Neural crest cell (in vitro differentiated cells): ENCODE measurements at places on chromosomes 12 and 14. TPM values are rescaled to one million over a fixed set of nuclear protein-coding genes. Genes with fewer than 3 reads are reported as not detected.
A peak's percentile ranks its signal among the peaks of the same experiment; 100 is the strongest.

GRCh38 chr12:44025499-44025898, 189.6 kb downstream of the TMEM117 start:
- no peaks in the 10 kb centered on the region for H3K4me1 ChIP-seq
- H3K4me3 ChIP-seq, result no peak overlapping the region
- H3K27me3 ChIP-seq, result no peaks in the 10 kb centered on the region
- DNase-seq, result no peak

DNA sequence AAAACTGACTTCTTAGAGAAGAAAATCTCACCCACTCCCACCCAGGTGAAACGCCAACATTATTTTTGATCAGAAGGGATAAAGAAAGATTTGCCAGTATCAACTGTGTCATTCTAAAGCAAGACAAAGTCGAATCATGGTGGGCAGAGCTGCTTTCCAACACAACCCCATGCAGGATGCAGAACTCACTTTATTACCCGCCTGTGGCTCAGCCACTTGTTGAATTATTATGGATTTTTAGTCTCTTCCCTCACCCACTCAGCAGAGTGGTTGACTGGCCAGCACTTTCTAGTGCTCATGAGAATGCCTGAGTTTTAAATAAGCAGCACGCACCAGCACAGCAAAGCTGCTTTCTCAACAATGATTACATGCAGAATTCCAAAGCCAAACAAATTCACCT, 32.1 kb downstream of the CRACR2A start:
- H3K4me1 ChIP-seq, result peaks cover 16% of the 10 kb centered on the region
- no peak overlapping the region for H3K27ac ChIP-seq
- peaks cover 14% of the 10 kb centered on the region for H3K27me3 ChIP-seq
- DNase-seq, result no peak

DNA sequence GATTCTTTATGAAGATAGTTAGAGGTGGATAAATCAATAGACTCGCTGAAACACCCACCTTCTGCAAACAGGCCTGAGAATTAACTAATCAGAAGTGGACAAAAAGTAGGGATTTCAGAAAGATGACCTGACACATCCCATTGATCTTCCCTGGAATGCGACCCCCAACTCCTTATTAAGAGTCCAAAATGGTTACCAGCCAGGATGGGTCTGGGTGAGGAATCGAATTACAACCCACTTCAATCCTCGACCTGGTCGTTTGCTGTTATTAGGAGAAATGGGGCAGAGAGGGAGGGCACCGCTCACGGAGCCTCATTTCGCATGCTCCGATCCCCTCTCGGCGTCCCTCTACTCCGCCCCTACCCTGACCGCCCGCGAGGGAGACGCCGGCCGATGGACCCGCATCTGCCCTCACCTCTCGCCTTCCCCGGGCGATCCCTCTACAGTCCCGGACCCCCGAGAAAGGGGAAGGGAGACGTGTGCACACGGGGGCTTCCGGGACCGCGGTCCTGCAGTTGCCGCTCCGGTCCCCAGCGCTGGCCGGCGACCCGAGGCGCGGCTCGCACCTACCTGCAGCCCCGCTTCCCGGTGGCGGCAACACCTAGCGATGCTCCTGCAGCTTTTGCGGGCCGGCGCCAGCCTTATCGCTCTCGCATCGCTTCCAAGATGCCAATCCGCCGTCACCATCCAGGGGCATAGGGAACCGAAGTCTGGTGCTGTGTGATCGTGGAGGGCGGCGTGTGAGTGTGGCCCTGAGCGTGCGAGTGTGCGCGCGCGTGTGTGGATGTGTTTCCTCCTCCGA, 69.3 kb upstream of the USP15 start:
- DNase-seq, result peak; percentile 5
- H3K4me1 ChIP-seq, result peaks cover 19% of the 10 kb centered on the region
- no peaks in the 10 kb centered on the region for H3K36me3 ChIP-seq

DNA sequence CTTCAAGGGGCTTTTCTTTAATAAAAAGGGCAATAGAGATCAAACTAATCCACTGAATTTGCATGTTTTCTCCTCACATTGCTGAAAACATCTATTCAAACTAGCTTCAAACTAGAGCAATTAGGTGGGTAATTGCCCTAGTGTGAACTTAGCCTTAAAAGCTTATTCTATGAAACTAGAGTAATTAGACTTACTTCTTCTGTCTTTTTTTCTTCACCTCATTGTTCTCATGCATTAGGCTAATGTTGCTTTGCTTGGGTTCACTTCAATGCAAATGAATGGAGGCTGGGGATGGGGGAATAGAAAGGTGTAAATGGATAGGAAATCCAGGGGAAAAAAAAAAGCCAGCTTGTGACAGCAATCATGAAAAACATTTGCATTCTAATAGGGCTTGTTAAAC, 414.8 kb upstream of the LMO3 start:
- no peak overlapping the region for H3K4me3 ChIP-seq
- no peaks in the 10 kb centered on the region for H3K27me3 ChIP-seq
- H3K36me3 ChIP-seq, result no peaks in the 10 kb centered on the region

GRCh38 chr12:120943482-120943881, 34.9 kb upstream of the HNF1A start:
- no peak overlapping the region for H3K4me3 ChIP-seq
- no peaks in the 10 kb centered on the region for H3K36me3 ChIP-seq
- peaks cover 4% of the 10 kb centered on the region for H3K27me3 ChIP-seq
- no peak for DNase-seq
- peaks cover 4% of the 10 kb centered on the region for H3K4me1 ChIP-seq

GRCh38 chr12:6824901-6825381, 3.3 kb upstream of the P3H3 start:
- peak overlapping the region; percentile 77 for H3K4me3 ChIP-seq
- peaks cover 9% of the 10 kb centered on the region for H3K27me3 ChIP-seq
- peaks cover 69% of the 10 kb centered on the region for H3K4me1 ChIP-seq
- H3K27ac ChIP-seq, result no peak overlapping the region
- DNase-seq, result no peak

DNA sequence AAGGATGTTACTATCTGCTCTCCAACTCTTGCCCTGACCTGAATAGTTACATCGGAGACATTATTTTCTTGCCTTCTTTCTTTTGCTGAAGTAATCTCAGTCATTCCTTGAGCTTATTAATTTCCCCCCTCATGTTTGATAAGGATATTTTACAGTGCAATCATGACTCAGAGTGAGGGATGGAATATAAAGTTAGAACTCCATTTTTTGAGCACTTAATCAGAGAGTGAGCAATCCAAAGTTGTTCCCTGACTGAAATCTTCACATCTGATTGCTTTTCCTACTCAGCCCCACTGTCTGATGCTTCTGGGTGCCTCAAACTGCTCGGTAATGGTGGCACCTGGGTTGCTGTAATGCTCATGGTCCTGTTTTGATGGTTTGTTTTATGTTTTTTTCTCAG, 142.7 kb upstream of the SEL1L start:
- no peak for DNase-seq
- H3K27ac ChIP-seq, result no peak overlapping the region
- peaks cover 13% of the 10 kb centered on the region for H3K27me3 ChIP-seq
- H3K4me3 ChIP-seq, result no peak overlapping the region
- H3K4me1 ChIP-seq, result no peaks in the 10 kb centered on the region

- H3K36me3 ChIP-seq, result no peaks in the 10 kb centered on the region
- no peak overlapping the region for H3K4me3 ChIP-seq
- peaks cover 4% of the 10 kb centered on the region for H3K27me3 ChIP-seq
- H3K4me1 ChIP-seq, result no peaks in the 10 kb centered on the region
- H3K27ac ChIP-seq, result peak overlapping the region; percentile 5
These were observed 18.7 kb downstream of the ZBTB39 start for GRCh38 chr12:56987551-56988053.

- H3K27me3 ChIP-seq, result no peaks in the 10 kb centered on the region
- no peak overlapping the region for H3K27ac ChIP-seq
- DNase-seq, result no peak
- peaks cover 3% of the 10 kb centered on the region for H3K4me1 ChIP-seq
These were observed 51.8 kb downstream of the MOK start for GRCh38 chr14:102252834-102253801.

DNA sequence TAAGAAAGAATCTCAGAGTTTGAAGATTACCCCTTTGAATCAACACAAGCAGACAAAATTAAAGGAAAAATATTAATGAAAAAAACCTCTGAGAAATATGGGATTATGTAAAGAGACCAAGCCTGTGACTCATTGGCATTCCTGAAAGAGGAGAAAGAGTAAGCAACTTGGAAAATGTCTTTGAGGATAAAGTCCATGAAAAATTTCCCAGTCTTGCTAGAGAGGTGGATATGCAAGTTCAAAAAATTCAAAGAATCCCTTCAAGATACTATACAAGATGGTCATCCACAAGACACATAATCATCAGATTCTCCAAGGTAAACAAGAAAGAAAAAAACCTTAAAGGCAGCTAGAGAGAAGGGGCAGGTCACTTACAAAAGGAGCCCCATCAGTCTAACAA, 13.3 kb downstream of the SLCO1B1 start:
- H3K4me1 ChIP-seq, result no peaks in the 10 kb centered on the region
- no peak for DNase-seq
- H3K36me3 ChIP-seq, result no peaks in the 10 kb centered on the region
- no peaks in the 10 kb centered on the region for H3K27me3 ChIP-seq
- H3K4me3 ChIP-seq, result no peak overlapping the region

DNA sequence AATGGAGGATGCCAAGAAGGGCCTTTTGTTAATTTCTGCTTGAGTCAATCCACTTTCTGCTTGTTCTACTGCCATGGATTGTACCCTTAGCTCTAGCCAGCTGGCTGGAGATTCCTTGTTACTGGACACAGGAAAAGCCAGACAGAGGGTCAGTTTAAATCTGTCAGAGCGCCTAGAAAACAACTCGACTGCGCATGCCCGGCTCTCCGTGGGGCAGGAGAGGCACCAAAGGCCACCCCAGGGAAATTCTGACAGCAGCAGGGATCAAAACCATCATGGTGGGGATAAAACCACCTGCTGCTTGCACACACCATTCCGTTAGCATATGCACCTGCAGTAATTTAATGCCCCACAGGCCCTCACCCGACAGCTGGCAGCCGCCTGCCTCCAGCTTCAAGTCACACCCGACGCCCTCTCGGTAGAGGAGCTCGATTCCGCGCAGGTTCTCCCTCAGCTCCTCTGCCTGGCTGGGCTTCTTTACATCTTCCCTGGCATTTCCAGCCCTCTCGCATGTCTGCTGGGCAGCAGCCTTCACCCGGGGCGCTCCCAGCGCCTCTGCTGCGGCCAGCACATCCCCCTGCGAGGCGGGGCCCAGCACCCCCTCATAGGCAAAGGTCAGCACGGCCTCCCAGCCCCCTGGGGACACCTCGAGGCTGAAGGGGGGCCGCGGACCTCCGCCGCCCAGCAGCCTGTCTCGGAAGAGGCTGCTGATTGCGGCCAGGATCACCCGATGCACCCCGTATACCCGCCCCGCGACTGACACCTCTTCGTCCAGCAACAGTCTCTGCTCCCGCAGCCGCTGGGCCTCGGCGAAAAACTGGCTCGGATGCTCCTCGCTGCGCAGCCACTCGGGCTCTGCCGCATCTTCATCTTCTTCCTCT, 1.0 kb downstream of the KLHL33 start:
- H3K36me3 ChIP-seq, result no peaks in the 10 kb centered on the region
- no peak for DNase-seq
- H3K27me3 ChIP-seq, result peaks cover 4% of the 10 kb centered on the region
- H3K4me3 ChIP-seq, result no peak overlapping the region
- H3K4me1 ChIP-seq, result no peaks in the 10 kb centered on the region
- H3K27ac ChIP-seq, result no peak overlapping the region

DNA sequence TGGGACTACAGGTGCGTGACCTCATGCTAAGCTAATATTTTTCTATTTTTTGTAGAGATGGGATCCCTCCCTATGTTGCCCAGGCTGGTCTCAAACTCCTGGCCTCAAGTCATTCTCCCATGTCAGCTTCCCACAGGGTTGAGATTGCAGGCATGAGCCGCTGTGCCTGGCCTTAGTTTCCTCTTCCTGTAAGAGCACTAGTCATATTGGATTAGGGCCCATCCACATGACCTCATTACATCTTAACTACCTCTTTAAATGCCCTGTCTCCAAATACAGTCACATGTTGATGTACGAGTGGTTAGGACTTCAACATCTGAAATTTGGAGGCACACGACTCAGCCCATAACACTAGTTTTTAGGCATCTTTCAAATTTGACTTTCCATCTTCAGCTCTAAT, 72.2 kb upstream of the RASSF3 start:
- DNase-seq, result no peak
- H3K4me1 ChIP-seq, result no peaks in the 10 kb centered on the region
- H3K4me3 ChIP-seq, result no peak overlapping the region
- no peaks in the 10 kb centered on the region for H3K36me3 ChIP-seq

DNA sequence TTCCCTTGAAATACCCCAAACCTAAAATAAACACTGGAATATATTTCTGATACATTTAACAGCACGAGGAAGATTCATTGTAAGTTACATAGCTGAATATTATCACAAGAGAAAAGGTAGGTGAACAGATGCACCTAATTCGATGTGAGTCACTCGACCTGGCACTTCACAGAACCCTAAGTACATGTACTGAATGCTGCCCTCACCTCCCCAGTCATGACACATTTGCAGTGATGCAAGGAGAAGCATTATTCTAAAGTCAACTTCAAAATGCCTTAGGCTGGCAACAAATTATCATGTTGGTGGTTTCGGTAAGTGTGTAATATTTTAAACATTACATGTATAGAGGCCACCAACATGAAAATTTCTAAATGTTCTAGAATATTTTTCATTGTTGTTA, 35.2 kb upstream of the TMTC2 start:
- peaks cover 36% of the 10 kb centered on the region for H3K4me1 ChIP-seq
- H3K36me3 ChIP-seq, result no peaks in the 10 kb centered on the region
- H3K27me3 ChIP-seq, result no peaks in the 10 kb centered on the region
- no peak overlapping the region for H3K4me3 ChIP-seq
- H3K27ac ChIP-seq, result no peak overlapping the region

DNA sequence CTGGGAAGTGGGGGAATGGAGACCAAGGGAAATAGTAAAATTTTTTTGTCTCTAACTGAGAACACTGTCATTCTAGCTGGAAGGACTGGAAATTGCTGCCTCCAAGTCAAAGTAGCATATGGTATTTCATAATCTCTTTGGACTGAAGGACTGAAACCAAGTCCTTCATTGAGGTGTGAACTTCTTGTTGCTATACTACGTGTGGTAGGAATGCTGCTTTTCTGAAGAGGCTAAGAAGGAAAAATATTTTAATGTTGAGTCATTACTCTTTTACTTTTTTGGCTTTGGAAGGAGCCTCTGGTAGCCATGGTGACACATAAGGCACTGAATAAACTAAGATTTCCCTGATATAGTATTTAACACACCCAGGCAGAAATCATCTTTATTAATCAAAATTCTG, 465.4 kb downstream of the NPAS3 start:
- DNase-seq, result no peak
- peaks cover 49% of the 10 kb centered on the region for H3K36me3 ChIP-seq
- H3K27ac ChIP-seq, result no peak overlapping the region
- H3K27me3 ChIP-seq, result no peaks in the 10 kb centered on the region

NOS1 gene
- total RNA-seq, result 0.07 and 0.16 TPM in 2 replicates

NR4A1 gene
- total RNA-seq, result 51.0 and 52.8 TPM in 2 replicates

COX8C gene
- total RNA-seq, result not detected in 2 replicates

STRAP gene
- total RNA-seq, result 191 and 200 TPM in 2 replicates

SIX4 gene
- 5.2 and 6.1 TPM in 2 replicates for total RNA-seq

POLE2 gene
- 26.8 and 31.5 TPM in 2 replicates for total RNA-seq

ADIPOR2 gene
- total RNA-seq, result 56.7 and 59.4 TPM in 2 replicates

SLC2A14 gene
- 1.8 and 2.0 TPM in 2 replicates for total RNA-seq

P2RX7 gene
- 0.12 and 0.27 TPM in 2 replicates for total RNA-seq

SLC10A1 gene
- total RNA-seq, result not detected in 2 replicates
